ENCODE measurements at places on chromosomes 11 and 22. TPM values are rescaled to one million over a fixed set of nuclear protein-coding genes. Genes with fewer than 3 reads are reported as not detected.

E2F8 gene
- 46.5 TPM for total RNA-seq

DNA sequence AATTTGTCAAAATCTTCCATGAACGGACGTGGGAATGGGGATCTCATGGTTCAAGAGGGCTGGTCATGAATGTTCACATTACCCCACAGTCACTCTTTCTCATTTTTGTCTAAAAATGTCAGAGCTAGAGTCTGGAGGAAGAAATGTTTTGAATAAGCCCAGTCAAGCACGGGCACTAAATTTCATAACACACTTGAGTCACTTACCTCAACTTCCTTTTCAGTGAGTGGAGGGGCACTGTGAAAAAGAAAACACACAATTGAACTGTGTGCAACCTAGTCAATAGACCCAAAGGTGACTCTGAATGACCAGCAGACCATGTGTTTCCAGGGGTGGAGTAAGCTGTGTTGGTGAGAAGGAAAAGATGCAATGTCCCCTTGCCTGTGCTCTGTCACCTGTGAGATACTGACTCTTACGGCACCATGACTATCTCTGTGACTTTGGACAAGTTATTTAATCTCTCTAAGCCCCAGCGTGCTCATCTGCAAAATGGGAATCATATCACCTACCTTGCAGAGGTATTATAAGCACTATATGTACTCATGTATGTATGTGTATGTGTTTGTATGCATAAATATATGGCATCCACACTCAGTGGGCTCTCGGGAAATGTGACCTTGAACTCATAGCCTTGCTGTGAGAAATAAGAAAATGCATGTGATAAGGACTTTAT is 38.2 kb upstream of the LYVE1 start:
- H3K4me1 ChIP-seq = peaks cover 15% of the 10 kb centered on the region
- H3K4me3 ChIP-seq = no peak overlapping the region
- peaks cover 22% of the 10 kb centered on the region for H3K27me3 ChIP-seq
- no peak for DNase-seq

GRCh38 chr11:17611049-17611448 is 64.0 kb downstream of the OTOG start:
- no peak for DNase-seq
- H3K4me1 ChIP-seq = no peaks in the 10 kb centered on the region
- H3K4me3 ChIP-seq = no peak overlapping the region
- no peak overlapping the region for H3K27ac ChIP-seq
- H3K27me3 ChIP-seq = peaks cover 8% of the 10 kb centered on the region
- H3K36me3 ChIP-seq = no peaks in the 10 kb centered on the region

ZNF280A gene
- not detected for total RNA-seq

- H3K4me3 ChIP-seq = no peak overlapping the region
- no peaks in the 10 kb centered on the region for H3K27me3 ChIP-seq
- no peaks in the 10 kb centered on the region for H3K4me1 ChIP-seq
- H3K36me3 ChIP-seq = no peaks in the 10 kb centered on the region
- H3K27ac ChIP-seq = no peak overlapping the region
- no peak for DNase-seq
These were observed 975.6 kb downstream of the BRD1 start for GRCh38 chr22:48851933-48852549.

GAB2 gene
- 7.6 TPM for total RNA-seq

DNA sequence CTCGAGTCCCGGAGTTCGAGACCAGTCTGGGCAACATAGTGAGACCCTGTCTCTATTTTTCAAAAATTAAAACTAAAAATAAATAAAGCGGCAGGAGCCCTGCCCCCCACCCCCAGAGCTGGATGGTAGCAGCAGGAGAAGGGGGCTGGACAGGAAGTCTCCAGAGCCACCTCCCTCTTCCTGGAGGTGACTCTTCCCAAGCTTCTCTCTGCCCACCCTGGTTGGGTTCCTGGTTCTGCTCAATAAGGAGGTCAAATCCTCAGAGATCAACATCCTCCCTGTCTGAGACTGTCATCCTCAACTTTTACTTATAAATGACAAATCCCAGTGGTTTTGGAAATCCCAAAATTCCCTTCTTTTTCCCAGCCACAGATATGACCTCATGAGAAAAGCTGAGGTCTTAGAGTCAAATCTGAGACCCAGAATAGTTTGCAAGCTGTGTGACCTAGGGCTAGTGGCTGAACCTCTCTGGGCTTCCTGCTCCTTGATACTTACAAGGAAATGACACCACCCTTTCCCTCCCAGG is 987 bp downstream of the C1QTNF6 start:
- H3K27me3 ChIP-seq = no peaks in the 10 kb centered on the region
- H3K36me3 ChIP-seq = peaks cover 16% of the 10 kb centered on the region
- peak overlapping the region; percentile 86 for H3K27ac ChIP-seq

GRCh38 chr22:31743871-31744270 is 6.1 kb downstream of the PRR14L start:
- no peak overlapping the region for H3K4me3 ChIP-seq
- DNase-seq = no peak
- H3K4me1 ChIP-seq = peaks cover 38% of the 10 kb centered on the region
- peaks cover 45% of the 10 kb centered on the region for H3K36me3 ChIP-seq
- no peaks in the 10 kb centered on the region for H3K27me3 ChIP-seq

Data from activated CD8-positive, alpha-beta T cell treated with anti-CD3 and anti-CD28 coated beads, Interleukin-2, amount 10 ng/mL, durations not matched to agents 7 days and 5 days (primary cell).